GDM1 (cell line): ENCODE measurements at places on chromosomes 5 and 9.

DNA sequence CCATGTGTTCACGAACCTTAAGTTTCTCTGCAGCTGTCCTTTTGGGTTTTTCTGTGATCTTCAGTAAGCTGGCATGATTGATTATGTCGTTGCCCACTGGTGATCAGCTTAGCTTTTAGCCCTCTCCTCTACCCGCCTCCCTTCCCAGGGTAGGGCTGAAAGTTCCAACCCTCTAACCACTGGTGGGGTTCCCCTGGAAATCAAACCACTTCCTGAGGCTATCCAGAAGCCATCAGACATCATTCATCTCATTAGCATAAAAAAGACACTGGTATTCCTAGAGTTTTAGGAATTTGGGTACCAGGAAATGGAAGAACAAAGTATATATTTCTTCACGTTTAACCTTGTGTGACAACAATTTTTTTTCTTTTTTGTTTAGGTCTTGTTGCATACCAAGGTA lies 29.8 kb downstream of the SPIN1 start:
- DNase-seq, result no peak

DNA sequence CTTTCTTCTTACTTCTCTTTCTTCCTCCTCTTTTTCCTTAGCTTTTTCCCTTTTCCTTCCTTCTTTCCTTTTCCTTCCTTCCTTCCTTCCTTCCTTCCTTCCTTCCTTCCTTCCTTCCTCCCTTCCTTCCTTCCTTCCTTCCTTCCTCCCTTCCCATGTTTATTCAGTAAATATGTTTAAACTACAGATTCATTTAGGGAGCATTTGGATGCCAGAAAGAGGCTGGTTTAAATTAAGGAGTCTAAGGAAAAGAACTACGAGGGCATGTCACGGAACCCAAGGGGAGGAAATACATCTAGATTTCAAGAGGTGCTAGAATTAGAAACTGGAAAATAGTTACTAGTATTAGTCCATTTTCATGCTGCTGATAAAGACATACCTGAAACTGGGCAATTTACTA lies 320.0 kb upstream of the ARRDC3 start:
- DNase-seq, result no peak

GRCh38 chr9:136552117-136552703 lies 6.4 kb upstream of the NOTCH1 start:
- DNase-seq, result no peak

GRCh38 chr5:163401271-163401670 lies 36.1 kb upstream of the CCNG1 start:
- peak; percentile 6 for DNase-seq

DNA sequence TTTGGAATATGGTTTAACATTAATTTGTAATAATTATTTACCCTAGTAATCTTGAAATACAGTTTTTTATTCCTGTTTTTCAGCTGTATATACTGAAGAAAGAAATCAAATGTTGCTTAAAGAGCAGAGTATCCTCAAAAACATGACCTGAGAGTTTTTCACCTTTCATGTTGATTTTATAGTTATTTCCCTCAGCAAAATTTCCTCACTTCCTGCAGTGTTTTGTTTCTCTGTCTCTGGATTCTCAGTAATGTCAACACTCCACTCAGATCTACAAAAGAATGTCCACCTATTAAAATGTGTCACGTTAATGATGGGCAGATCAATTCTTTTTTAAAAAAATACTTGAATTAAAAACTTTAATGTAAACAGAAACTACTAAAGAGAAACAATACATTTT lies 398.3 kb downstream of the ANXA1 start:
- no peak for DNase-seq
